NCI-H2227 treated with DMSO at 0.1 percent for 48 hours (cell line): ENCODE measurements at places on chromosomes 2 and 18.

- no peak for DNase-seq
Measured at GRCh38 chr18:8701546-8702118, 3.7 kb upstream of the MTCL1 start.

GRCh38 chr2:12704378-12704777 is 12.4 kb upstream of the TRIB2 start:
- no peak for DNase-seq

DNA sequence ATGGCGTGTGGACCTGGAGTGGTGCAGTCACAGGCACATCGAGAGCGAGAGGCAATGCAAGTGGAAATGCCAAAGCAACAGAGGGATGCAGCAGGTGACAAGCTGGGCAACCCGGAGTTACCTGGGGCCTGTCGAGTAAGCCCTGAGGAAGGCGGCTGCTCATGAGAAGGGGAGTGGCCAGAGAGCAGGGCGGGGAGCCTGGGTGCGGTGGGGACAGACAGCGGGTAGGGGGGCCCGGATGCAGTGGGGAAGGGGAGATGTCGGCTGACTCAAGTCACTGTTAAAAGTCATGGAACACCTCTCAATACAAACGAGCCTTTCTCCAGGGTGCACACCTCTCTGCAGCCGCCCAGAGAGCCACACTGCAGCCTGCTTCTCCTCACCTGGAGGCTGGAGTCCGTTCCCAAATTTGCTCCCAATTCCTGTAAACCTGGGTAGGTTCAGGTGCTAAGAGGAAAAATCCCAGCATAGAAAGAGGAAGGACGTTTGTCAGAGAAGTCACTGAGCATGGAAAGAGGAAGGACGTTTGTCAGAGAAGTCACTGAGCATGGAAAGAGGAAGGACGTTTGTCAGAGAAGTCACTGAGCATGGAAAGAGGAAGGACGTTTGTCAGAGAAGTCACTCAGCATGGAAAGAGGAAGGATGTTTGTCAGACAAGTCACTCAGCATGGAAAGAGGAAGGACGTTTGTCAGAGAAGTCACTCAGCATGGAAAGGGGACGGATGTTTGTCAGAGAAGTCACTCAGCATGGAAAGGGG is 71.7 kb upstream of the TWIST2 start:
- no peak for DNase-seq

DNA sequence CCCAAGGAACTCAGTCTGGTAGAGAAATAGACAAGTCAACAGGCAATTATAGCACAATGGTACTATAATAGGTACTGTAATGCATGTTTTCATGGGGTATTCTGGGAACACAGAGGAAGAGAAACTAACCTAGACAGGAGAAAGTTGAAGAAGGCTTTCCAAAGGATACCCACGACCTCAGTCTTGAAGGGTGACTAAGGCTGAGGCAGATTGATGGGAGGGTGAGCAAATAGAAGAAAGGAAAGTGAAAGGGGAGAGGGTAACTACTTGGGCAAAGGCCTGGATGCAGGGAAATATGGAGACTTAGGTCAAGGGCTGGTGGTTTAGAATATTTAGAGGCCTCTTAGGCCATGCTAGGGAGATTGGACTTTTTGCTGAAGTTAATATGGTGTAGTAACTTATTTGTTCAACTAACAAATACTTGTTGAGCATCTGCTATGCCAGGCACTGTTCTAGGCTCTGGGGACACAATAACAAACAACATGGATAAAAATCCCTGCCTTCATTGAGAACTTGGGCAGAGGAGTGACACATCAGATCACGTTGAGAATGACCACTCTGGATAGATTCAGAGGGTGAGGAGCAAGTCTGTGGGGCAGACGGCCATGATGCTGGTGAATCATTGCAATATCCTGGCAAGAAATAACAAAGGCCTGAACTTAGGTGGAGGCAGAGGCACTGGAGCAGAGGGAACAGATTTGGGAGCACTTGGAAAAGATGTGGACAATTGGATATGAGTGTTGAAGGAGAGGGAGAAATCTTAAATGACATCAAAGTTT is 56.4 kb downstream of the PLB1 start:
- DNase-seq: no peak

DNA sequence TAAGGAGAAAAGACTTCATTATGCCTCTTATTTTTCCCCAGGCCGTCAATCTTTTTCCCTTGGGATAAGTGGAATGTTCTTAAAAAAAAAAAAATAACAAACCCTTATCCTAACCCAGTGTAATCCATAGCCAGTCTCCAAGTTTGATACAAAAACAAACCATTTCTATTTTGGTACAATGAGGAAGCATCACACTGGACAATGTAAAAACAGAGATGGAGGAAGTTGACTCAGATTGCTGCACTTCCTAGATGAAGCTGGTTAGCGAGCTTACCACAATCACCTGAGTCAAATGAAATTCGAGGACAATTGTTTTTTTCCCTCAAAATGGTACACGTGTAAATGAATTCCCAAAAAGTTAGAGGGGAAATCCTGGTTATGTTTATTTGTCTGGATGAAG is 259.7 kb downstream of the TCF4 start:
- DNase-seq: no peak

DNA sequence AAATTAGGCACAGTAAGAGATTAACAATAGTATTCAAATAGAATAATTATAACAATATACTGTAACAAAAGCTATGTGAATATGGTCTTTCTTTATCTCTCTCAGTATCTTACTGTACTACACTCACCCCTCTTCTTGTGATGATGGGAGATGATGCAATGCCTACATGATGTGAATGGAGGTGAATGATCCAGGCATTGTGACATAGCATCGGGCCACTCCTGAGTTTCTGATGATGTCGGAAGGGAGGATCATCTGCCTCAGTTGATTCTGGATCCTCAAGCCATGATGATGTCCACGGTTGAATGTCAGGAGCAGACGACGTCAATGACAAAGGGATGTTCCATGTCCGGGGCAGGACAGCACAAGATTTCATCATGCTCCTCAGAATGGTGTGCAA is 268.3 kb upstream of the MGAT5 start:
- DNase-seq: no peak

DNA sequence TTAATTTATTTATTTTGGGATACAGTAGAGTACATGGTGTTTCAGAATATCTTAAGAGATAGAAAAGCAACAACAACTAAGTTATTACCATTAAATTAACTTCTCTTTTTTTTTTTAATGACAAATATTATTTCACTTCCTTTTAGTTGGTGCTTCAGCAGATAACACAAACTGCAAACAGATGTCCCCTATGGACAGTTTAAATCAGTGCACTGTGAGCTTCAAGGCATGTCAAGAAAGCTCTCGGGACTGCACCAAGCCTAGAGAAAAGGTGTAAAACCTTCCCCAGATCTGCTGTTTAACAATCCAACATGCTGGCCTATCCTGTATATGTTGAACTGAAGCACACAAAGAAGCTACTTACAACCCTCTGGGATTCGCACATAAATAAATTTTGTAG is 122.7 kb downstream of the TCF4 start:
- DNase-seq: no peak

DNA sequence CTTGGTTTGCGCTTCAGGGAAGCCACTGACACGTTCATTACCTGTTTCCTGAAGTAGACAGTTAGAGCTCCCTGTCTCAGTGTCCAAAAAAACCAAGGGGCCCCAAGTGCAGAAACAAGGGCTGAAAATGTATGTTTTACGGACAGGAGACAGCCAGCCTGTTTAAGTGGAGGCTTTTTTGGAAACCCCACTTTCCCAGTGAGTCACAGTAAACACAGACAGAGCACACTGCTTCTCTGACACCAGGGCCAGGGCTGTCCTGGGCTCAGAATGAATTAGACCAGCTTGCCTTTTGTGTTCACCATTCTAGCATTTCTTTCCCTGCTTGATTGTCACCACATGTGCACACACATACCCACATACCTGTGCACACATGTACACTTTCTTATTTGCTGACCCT is 128.6 kb downstream of the SH3RF3 start:
- no peak for DNase-seq

GRCh38 chr2:239813261-239814115 is 211.7 kb downstream of the NDUFA10 start:
- no peak for DNase-seq

DNA sequence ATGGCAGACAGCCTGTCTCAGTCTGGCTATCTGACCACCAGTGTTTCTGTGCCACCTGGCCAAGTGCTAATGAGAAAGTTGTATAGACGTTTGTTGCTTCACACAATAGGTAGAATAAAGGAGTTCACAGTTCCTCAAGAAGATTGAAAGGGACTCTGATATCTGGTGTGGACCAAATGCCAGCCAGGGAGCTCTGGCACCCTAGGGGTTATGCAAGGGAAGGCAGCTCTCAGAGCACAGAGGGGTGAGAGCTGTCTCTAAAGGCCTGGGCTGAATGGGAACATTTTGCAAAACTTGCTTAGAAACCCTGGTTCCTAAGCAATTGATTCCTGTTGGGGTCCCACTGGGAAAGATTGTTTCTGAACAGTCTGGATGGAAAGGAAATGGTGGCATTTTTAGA is 553.8 kb downstream of the EPHA4 start:
- DNase-seq: no peak

GRCh38 chr2:23617167-23617810 is 232.3 kb downstream of the KLHL29 start:
- DNase-seq: peak; percentile 70
